ENCODE measurements at places on chromosomes 4 and X.

DNA sequence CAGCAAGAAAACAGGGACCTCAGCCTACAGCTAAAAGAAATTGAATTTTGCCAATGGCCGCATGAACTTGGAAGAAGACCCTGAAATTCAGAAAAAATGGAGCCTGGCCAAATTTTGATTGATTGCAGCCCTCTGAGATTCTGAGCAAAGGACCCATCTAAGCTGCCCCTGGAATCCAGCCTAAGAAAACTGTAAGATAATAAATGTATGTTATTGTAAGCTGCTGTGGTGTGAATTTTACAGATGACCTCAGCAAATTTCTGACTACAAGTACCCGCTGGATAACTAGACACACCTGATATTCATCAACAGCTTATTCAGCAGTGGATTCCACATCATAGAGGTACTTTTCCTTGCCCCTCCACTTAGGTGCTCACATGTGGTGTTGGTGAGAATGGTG, 119.5 kb upstream of the EPHA5 start:
- no peak for DNase-seq

- peak; percentile 47 for DNase-seq
Measured at GRCh38 chr4:158624889-158625478, 46.7 kb downstream of the C4orf46 start.

GRCh38 chr4:108317377-108317776, 148.6 kb upstream of the LEF1 start:
- no peak for DNase-seq

DNA sequence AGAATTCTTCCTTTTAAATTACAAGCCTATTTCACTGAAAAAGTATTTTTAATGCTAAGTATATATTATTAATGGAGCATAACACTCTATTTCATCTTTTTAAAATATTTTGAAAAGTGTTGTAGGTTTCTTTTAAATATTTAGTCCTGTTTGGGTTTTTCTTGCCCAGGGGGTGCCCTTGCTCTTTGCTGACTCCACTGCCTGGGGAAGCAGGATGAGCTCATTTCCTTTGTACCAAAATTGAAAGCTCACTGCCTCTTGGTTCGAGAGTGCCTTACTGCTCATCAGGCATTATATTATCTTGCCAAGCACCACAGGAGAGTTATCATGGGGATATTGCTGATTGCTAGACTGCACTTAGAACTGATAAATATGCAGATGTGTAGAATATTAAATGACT, 819.2 kb downstream of the PCDH18 start:
- no peak for DNase-seq

- no peak for DNase-seq
Measured at GRCh38 chrX:103666202-103667107, 20.0 kb downstream of the MORF4L2 start.

- peak; percentile 88 for DNase-seq
Measured at GRCh38 chr4:77618383-77619241, 13.0 kb downstream of the CXCL13 start.

DNA sequence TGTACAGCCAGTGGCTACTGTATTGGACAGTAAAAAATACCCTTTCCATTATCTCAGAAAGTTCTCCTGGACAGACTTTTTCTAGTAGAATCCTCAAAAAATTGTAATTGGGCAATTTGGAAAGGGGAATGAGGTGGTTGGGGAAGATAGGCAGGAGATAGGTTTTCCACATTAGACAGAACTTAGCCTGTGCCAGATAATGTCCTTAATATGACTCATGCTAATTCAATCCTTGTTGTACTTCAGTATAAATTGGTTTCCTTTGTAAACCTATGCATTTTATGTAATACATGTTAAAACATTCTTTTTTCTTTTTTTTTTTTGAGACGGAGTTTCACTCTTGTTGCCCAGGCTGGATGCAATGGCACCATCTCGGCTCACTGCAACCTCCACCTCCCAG, 8.9 kb downstream of the EIF4E start:
- DNase-seq: no peak

DNA sequence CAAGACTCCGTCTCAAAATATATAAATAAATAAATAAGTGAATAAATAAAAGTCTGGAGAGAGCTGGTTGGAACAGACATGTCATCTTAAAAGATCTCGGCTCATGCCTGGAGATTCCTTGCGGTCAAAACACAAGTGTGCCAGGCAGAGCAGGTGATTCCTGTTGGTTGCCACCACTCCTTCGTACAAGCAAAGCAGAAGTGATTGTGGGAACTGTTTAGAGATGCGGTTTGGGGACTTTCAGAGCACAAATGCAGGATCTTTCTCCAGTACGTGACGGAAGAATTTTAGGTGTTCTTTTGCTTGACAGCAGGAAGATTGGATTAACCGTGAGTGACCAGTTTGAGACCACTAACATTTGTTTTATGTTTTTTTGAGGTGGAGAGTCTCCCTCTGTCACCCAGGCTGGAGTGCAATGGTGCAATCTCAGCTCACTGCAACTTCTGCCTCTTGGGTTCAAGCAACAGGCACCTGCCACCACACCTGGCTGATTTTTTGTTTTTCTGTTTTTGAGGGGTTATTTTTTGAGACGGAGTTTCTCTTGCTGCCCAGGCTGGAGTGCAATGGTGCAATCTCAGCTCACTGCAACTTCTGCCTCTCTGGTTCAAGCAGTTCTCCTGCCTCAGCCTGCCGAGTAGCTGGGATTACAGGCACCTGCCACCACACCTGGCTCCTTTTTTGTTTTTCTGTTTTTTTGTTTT, 2.8 kb upstream of the CRLF2 start:
- DNase-seq: no peak

GRCh38 chr4:71524756-71525155, 185.9 kb downstream of the SLC4A4 start:
- DNase-seq: no peak

- no peak for DNase-seq
Measured at GRCh38 chrX:119150163-119151050, 22.8 kb upstream of the KIAA1210 start.

DNA sequence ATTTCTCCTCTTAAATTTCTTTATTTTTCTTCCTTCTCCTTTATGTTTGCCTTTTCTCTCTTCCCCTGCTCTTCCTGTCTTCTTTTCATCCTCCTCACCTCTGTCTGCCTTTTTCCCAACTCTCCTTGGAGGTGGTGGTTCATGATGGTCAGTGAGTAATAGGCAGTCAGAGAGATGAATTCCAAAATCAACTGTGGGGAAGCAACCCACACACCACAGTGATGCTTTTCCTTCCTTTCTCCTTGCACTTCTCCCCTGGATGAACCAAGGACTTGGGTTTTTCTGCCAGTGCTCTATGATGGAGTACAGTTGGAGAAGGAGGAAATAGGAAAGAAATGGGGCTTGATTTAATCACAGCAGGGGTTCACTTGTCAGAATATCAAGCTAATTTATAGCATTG, 153.8 kb downstream of the DCK start:
- DNase-seq: no peak

- no peak for DNase-seq
Measured at GRCh38 chr4:113636877-113637276, 124.7 kb downstream of the CAMK2D start.

DNA sequence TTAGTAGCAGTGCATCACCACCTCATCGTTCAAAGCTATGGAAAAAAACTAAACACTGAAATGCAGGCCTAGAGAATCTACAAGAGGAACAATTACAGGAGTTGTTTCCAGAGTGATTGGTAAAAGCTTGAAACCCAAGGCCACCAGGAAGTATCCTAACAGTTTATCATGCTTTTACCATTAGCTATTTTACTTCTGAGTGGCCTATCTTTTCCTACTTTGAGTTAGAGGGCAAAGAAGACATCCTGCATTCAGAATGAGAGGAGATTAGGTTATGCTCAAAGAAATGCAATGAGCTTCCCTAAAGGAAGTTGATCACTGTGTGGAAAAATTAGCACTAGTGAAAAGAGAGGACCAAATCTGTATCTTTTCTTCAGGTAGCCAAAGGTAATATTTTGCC, 69.8 kb upstream of the PRSS48 start:
- no peak for DNase-seq

- peak; percentile 35 for DNase-seq
Measured at GRCh38 chr4:37662251-37662650, 23.9 kb downstream of the RELL1 start.

GRCh38 chr4:73676861-73677323, 56.7 kb upstream of the RASSF6 start:
- DNase-seq: peak; percentile 22

DNA sequence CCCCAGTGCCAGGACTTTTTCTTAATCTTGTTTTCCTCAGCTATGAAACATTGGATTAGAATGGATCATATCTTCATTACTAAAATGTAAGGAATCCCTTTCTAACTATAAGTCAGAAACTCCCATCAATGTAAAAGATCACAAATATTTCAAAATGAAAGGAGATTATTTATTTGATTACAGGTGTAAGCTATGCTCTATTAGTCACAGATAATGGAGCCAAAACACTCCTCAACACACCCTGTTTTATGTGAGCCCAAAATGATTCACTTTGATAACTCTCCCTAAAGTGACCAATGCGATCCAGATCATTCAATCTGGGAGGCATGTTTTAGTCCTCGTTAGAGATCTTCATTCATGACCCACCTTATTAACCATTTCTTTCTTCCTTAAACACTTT, 566.7 kb upstream of the TENM3 start:
- DNase-seq: no peak

DNA sequence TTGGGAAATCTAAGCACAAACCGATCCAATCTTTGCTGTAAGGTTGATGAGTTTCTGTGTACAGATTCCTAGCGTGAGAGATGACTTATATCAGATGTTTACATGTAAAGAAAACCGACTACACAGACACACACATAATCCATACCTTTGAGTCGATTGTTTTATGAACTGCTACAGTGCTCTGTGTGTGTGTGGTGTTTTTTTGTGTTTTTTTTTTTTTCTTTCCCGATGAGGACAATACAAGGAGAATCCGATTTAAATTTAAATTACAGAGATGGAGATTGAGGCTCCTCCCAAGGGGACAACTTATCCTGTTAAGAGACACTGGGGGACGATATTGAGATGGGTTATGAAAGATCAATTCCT, 461 bp upstream of the SLC9A6 start:
- no peak for DNase-seq

- DNase-seq: no peak
Measured at GRCh38 chr4:94395562-94395961, 52.9 kb upstream of the HPGDS start.

- peak; percentile 54 for DNase-seq
Measured at GRCh38 chr4:2934077-2934812, 29.0 kb downstream of the NOP14 start.

DNA sequence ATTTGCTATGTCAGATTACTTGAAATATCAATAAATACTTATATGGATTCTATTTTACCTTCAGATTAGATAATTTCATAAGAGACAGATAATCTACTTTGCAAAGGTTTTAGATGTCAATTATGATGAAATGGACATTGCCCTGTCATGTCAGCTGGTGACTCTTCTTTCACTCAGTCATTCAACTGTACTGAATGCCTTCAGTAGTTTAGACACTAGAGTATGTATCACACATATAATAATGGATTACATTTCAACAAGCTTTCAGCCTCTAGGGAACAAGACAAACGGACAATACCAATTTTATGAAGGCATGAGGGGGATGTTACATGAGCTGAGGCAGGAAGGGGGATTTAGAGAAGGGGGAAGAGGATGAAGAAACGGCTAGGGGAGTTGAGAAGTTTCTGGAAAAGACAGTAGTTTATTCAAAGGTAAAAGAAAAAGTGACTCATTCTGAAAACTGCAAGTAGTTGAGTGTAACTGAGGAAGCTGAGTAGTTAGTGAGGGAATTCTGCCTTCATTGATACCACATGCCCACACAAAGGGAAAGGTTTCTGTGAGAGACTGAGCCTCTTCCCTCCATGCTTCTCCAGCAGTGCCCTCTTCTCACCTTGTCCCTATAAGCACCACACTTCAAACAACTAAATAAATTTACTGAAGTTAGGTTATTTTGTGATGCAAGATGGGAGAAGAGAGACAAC, 25.7 kb downstream of the SLC9B2 start:
- no peak for DNase-seq

DNA sequence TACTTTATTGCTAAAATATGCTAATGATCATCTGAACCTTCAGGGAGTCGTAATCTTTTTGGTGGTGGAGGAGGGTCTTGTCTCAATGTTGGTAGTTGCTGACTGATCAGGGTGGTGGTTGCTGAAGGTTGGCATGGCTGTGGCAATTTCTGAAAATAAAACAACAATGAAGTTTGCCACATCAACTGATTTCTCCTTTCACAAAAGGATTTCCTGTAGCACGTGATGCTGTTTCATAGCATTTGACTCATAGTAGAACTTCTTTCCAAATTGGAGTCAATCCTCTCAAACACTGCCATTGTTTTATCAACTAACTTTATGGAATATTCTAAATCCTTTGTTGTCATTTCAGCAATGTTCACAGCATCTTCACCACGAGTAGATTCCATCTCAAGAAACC, 19.3 kb downstream of the DDIT4L start:
- DNase-seq: no peak

GRCh38 chr4:33930497-33930896, 2313.8 kb downstream of the ARAP2 start:
- DNase-seq: no peak

- DNase-seq: no peak
Measured at GRCh38 chr4:67651536-67651935, 49.4 kb downstream of the UBA6 start.

DNA sequence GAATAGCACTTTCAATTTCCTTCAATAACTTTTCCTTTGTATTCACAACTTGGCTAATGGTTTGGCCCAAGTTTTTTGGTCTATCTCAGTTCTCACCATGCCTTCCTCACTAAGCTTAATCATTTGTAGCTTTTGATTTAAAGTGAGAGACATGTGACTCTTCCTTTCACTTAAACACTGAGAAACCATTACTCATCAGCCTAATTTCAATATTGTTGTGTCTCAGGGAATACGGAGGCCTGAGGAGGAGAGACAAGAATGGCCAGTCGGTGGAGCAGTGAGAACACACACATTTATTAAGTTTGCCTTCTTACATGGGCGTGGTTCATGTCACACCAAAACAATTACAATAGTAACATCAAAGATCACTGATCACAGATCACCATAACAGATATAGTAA, 56.7 kb downstream of the TSPAN5 start:
- no peak for DNase-seq

DNA sequence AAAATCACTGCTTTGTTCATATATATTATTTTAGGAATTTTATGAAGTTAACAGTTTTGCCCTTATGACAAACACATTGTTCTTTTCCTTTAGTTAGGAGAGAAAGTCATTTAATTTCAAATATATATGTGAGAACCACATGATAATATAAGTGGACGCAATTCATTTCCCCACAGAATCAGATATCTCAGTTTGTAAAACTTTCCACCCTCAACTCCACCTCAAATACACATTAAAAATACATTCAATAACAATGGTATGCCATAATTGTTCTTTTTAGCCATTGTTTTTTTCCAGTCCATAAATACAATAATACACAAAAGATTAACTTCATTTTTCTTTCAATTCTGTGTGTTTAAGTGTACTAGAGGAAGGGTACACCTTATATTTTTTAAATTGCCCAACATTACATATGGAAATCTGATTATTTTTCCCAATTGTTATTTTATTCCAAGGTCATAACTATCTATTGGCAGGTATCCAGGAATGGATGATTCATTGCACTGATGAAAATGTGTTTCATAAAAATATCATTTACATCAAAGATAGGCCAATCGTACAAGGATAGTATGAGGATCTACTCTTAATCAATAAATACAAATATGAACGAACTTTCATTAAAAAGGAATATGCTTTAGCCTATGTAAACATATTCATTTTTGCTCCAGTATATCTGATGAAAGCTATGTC, 125.0 kb downstream of the PPP3CA start:
- DNase-seq: no peak

GRCh38 chrX:107579956-107580355, 48.4 kb upstream of the PRPS1 start:
- DNase-seq: no peak

Measured in iPS-NIHi11 (cell line).